ENCODE measurements at places on chromosomes 16 and 17.
A peak's percentile ranks its signal among the peaks of the same experiment; 100 is the strongest.

- DNase-seq = no peak
Measured at GRCh38 chr16:10896723-10897122, 19.7 kb downstream of the CIITA start.

GRCh38 chr17:76017481-76018339 lies 9.4 kb downstream of the EVPL start:
- DNase-seq = no peak

DNA sequence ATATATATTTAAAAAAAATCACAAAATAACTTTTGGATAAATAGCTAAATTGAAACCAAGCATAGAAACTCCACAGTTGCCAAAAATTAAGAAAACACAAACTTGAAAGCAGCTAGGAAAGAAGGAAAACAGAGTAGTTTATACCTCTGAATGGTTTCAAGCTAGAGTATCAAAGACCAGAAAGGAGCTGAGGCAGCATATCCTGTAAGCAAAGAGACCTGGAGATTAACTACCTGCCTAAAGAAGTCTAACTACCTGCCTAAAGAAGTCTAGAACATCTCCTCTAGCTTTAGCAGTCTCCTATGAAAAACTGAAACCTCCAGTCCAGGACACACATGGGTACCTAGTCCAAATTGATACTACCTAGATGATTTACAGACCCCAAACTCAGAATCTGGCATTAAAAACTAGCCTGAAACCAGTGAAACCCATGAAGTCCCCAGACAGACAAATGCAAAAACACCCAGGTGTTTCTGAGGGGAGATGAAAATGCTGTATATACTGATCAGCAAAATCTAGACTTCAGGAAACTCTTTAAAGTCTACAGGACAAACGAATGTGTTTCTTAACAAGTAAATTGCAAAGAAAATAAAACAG lies 17.6 kb downstream of the APPBP2 start:
- DNase-seq = no peak

DNA sequence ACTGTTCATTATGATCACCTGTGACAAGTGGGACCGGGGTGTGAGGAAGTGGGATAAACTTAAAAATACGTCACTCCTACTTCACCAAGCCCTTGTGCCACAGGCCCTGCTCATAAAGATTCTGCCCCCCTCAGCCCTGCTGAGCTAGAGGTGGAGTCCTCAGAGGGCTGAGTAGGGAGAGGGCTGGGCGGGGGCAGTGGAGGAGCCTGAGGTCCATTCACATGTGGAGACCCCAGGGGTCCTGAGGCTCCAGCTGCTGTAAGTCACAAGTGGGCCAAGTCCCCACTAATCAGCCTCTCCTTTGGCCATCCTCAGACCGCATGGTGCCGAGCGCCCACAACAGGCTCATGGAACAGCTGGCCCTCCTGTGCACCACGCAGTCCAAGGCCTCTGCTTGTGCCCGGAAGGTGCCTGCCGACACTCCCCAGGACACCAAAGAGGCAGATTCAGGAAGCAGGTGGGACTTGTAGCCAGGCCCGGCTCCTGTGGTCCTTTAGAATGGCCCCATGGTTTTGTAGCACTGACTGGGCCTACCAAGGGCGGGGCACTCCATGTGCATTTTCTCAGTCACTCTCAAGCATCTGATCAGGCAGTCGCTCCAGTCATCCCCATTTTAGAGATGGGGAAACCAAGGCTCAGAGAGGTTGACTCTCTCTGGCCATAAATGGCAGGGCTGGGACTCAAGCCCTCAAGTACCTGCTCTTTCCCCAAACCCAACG lies 10.4 kb downstream of the DNAAF8 start:
- DNase-seq = no peak

DNA sequence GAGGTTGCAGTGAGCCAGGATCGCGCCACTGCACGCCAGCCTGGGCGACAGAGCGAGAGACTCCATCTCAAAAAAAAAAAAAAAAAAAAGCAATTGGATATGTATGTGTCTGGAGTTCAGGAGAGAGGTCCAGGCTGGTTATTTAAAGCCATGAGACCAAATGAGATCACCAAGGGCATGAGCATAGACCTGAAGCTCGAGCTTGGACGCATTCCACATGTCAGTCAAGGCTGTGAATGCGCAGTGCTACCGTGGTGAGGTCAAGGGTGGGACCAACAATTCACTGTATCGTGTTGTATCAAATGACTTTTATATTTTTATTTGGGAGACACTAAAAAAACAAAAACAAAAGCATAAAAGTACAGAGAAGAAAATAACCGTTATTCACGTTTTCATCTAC lies 29.1 kb upstream of the SPNS2 start:
- DNase-seq = no peak

- no peak for DNase-seq
Measured at GRCh38 chr16:2019921-2020831, 591 bp downstream of the NPW start.

GRCh38 chr17:15952048-15952532 lies 7.2 kb downstream of the ADORA2B start:
- DNase-seq = no peak

DNA sequence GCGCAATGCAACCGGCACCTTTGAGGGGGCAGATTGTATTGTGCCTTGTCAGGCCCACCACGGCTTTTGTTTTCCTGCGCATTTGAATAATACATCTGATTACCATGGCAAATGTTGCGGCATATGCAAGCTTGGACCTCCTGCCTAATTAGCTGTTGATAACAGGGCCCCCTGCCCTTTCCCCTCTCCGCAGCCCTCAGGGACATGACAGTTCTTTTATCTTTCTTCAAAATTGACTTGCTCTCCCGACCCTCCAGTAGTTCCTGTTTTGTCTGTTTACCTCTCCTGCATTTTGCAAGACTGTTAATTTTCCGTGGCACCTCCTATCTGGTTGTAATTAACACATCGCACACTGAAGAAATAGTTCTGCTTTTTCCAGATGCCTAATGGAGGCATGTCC lies 86.8 kb downstream of the RBFOX1 start:
- DNase-seq = no peak

- peak; percentile 78 for DNase-seq
Measured at GRCh38 chr17:56593086-56593645, 333 bp upstream of the NOG start.

- DNase-seq = no peak
Measured at GRCh38 chr17:51650202-51650601, 389.9 kb downstream of the UTP18 start.

GRCh38 chr17:8572764-8573163 lies 57.8 kb downstream of the MYH10 start:
- DNase-seq = no peak

DNA sequence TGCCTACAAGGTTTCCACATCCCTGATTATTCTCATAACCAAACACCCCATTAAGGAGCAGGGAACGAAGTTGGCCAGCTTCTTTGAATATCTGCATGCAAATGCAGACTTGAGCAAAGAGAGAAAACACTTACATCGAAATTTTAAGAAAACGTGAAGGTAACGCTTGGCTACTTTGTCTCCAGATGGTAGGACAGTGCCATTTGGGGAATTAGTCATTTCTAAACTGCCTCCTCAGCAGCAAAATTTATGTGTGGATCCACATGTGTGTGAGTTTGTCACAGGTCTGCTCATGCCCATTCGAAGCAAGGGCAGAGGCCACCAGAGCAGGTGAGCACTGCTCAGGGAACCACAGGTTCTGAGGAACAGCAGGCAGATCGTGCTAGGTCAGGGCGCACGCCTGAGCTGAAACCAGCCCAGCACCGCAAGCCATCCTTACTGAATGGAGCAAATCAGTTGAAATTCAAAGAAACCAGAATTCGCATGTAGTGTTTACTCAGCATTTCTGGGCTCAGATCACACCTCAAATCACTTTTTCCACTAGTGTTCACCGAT lies 80.1 kb downstream of the SOCS1 start:
- DNase-seq = no peak

- DNase-seq = no peak
Measured at GRCh38 chr16:69918241-69918640, 32.9 kb upstream of the CLEC18A start.

DNA sequence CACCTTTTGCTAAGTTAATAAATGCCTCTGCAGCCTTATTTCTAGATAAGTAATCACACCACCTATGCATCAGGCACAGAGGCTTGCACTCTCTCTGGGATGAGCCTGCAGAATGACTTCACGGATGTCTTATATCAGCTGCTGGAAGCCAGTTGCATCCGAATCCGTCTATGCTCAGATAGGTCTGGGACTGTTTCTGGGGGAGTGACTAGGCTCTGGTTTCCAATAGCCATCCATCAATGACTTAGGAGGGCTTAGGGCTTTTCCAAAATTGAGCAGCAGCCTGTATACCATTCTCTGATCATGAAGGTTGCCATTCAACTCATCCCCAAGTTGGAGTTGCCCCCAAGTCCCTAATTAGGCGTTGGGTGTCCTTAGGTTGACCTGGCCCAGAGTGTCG lies 113.3 kb upstream of the ERCC4 start:
- no peak for DNase-seq

GRCh38 chr16:15739950-15740349 lies 89.9 kb downstream of the NDE1 start:
- DNase-seq = no peak

- DNase-seq = no peak
Measured at GRCh38 chr16:56868175-56868574, 3.2 kb downstream of the SLC12A3 start.

DNA sequence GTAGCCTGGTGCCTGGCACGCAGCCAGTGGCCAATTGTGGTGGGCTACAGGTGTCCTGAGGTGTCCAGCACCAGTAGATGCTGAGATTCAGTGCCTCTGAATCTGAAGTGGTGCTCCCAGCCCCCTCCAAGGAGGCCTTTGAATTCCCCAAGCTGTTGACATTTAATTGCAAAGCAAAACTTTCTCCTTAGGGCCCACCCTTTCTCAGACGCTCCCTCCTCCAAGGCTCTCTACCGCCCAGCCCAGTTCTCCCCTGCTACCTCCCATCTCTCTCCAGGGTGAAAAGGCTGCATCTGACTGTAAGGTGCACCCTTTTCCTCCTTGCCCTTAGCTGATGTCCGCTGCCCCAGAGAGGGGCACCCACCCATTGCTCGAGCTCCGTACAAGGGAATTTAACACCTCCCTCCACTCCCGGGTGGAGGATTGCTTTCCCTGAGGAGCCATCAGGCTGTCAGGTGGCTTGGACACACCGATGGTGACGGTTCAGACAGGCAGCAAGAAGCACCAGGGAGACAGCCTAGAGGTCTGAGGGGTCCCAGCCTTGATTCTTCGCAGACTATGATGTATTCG lies 1.7 kb downstream of the BEAN1 start:
- no peak for DNase-seq

GRCh38 chr17:13428611-13429042 lies 173.1 kb downstream of the HS3ST3A1 start:
- no peak for DNase-seq

GRCh38 chr16:30458561-30459394 lies 13.1 kb upstream of the SEPHS2 start:
- peak; percentile 77 for DNase-seq

DNA sequence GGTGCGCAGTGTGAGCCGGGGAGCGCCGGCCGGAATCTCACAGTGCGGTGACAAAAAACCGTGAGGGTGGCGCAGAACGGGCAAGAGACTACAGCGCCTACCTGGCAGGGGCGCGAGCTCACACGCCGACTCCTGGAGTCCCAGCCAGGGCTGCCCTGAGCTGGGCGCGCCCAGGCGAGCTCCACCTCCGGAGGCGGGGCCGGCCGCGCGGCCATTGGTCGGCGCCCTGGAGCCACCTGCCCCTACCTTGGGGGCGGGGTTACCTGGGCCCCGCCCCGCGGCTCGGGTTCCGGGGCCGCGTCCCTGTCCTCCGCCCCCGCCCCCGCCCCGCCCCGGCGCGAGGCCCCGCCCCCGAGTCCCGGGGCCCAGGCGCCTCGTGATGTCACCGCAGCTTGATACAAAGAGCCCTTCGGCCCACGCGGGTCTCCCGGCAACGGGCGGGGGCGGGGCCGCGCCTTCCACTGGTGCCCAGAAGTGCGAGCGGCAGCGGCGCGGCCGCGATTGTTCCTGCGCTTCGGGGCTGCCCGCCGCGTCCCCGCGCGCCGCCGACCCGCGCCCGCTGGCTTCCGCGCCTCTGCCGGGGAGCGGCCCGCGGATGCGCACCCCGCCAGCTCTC lies 96.3 kb downstream of the RAB11FIP4 start:
- peak; percentile 93 for DNase-seq

DNA sequence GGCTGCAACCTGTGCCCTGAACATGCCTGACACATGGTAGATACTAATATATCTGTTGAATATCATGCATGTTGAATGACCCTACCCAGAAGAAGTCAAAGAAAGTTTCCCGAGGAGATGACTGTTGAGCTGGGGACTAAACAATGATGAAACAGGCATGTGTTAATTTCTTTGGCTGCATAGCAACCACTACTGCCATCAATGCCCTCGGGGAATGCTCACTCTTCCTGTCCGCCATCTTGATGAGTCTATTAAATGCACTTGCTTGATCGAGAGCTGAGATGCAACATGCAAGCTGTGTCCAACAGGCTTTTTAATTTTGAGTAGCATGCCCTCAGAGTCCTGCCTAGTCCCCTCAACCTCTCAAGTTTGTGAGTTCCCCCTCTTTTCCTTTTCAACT lies 31.3 kb downstream of the GRIN2A start:
- no peak for DNase-seq

- DNase-seq = no peak
Measured at GRCh38 chr17:43372273-43372911, 26.4 kb upstream of the ARL4D start.

DNA sequence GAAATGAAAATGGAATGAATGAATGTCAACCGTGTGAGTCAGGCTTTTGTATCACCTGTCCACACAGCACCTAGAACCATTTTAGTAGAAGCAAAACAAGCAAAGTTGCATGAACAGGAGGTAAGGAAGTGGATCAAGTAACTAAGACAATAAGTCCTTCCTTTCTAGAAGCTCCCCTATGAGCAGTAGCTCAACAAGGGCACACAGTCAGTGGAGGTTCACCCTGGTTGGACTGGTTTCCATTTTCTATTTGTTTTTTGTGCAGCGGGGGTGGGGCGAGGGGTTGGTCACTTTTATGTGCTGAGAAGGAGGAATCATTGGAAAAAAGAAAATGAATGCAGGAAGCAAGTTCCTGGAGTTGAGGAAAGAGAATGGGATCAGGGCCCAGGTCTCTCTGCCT lies 4.0 kb upstream of the HSBP1 start:
- no peak for DNase-seq

DNA sequence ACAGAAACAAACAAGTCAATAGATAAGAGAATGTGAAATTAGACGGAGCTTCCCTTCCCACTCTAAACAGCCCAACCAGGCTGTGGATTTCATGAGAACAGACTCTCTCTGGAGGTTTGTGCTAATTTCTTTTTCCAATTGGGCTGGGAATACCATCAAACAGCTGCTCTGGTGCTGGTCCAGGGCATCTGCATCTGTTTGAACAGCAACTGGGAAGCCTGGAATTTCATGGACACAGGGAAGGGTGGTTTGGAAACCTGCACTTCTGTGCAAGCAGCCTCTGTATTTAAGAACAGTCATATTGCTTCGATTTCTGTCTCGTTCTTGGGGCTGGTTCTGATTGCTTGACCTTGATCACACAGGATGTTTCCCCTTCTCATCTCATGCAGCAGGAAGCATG lies 88.7 kb downstream of the FOXL1 start:
- DNase-seq = no peak

Data from aorta (tissue), 5 donors.